Right cardiac atrium (tissue), 5 donors: ENCODE measurements at places on chromosomes 1 and 21. TPM values are rescaled to one million over a fixed set of nuclear protein-coding genes. Genes with fewer than 3 reads are reported as not detected.
A peak's percentile ranks its signal among the peaks of the same experiment; 100 is the strongest.

Gene ACTA1
- polyA plus RNA-seq, result 1,262 TPM

- peak; percentile 32 for DNase-seq
These were observed 43.7 kb upstream of the MAB21L3 start for GRCh38 chr1:116067566-116067890.

DNA sequence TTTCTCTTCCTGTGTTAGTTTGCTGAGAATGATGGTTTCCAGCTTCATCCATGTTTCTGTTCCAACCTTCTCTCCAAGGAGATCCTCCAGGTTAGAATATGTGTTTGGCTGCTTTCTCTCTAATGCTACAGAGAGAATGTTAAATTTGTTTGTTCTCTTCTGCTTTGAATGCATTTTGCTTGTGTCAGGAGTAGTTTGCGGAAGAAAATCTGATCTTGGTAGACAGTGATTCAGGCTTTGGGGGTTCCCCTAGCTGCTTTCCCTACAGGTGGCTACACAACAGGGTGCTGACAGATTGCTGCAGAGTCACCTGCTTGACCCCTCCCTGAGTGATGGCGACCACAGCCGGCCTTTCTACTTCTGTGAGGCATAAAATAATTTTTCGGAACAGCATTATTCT, 41.8 kb downstream of the MACO1 start:
- no peak for DNase-seq

DNA sequence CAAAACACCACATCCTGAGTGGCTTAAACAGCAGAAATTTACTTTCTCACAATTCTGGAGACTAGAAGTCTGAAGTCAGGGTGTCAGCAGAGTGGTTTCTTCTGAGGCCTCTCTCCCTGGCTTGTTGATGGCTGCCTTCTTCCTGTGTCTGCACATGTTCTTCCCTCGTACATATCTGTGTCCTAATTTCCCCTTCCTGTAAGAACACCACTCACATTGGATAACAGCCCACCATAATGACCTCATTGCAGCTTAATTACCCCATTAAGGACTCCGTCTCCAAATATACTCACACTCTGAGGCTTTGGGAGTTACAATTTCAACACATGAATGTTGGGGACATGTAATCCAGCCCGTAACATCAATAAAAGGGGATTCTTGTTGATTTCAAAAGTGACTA, 23.4 kb downstream of the C8A start:
- DNase-seq, result no peak

- DNase-seq, result no peak
These were observed 13.9 kb upstream of the TTC39A start for GRCh38 chr1:51344276-51344601.

- no peak for DNase-seq
These were observed 176.3 kb downstream of the PTPRU start for GRCh38 chr1:29412591-29412990.
